Uterus (tissue), 4 donors: ENCODE measurements at places on chromosomes 12 and 14. TPM values are rescaled to one million over a fixed set of nuclear protein-coding genes. Genes with fewer than 3 reads are reported as not detected.

Gene MIP
- not detected for total RNA-seq

Gene SIX1
- total RNA-seq = not detected

Gene PLEKHD1
- total RNA-seq = 0.24 TPM

Gene PTPRB
- 107 TPM for total RNA-seq

Gene KLRB1
- total RNA-seq = 0.61 TPM

Gene POLE
- 12.9 TPM for total RNA-seq

Gene OR4E2
- not detected for total RNA-seq

Gene NTF3
- 0.26 TPM for total RNA-seq

DNA sequence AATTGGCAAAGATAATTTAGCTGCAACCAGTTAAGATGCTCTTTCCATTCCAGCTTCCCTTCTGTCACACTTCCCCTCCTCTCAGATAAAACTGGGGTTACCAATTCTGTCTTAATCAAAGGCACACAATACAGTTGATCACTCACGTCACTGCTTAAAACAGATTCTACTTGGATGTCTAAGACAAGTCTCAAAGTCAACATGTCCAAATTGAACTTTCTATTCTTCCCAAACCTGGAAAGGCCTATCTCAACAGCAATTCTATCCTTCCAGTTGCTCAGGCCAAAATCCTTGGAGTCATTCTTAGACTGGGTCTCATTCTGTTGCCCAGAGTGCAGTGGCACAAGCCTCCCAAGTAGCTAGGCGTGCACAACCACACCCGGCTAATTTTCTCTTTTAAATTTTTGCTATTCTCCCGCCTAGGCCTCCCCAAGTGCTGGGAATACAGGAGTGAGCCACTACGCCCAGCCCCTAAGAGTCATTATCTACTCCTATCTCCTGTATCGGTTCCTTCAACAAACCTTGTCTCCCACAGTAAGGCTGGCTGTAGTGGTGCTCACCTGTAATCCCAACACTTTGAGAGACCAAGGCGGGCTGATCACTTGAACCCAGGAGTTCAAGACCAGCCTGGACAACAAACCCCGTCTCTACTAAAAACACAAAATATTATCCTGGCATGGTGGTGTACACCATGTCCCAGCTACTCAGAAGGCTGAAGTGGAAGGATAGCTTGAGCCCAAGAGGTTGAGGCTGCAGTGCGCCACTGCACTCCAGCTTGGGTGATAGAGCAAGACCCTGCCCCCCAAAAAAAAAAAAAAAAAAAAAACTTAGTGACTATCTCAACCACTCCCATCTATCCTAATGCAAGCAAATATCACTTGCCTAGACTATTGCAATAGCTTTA is 4.7 kb downstream of the RPS29 start:
- DNase-seq = no peak

GRCh38 chr12:76255692-76256091 is 92.5 kb downstream of the BBS10 start:
- DNase-seq = no peak

DNA sequence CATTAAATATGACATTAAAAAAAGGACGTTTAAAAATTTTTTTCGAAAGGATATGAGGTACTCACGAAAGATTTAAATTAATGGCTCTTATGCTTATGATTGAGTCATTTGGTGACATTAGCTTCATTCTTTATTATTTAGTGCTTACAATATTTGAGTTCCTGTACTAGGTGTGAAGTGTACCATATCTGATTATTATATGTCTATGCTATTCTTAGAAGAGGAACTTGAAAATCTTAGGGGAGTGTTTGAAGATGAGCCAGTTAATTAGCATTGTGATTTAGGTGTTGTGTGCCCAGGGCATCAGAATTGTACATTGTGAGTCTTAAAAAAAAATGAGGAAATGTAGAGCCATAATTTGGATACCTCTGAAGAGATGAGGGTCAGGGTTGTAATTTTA is 118.6 kb downstream of the FUT8 start:
- no peak for DNase-seq

DNA sequence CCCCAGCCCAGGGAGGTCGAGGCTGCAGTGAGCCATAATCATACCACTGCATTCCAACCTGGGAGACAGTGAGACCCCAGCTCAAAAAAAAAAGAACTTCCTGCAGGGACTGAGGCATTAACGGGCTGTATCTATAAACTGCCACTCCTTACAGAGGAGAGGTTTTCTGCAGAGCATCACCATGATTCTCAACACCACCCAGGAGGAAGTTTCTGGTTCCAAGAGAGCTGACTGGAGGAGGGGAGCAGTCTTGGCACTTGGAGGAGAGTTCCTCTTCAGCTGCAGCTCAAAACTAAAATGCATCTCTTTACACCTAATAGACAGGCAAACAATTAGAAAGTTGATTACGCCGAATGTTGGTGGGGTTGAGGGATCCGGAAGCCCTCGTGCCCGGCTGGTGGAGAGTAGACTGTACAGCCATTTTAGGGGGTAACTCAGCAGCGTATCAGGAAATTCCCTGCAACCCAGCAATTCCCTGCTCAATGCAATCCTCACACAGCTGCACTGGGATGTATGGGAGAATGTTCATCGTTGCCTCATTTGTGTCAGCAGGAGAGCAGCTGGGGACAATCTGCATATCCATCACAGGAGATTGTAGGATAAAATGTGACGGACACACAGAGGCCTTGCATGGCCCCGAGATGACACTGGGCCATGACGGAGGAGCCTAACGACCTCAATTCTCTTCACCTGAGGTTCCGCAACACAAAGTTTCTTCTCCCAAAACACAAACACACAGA is 36.6 kb downstream of the ACTN1 start:
- no peak for DNase-seq

GRCh38 chr12:10119066-10119465 is 10.9 kb downstream of the CLEC7A start:
- no peak for DNase-seq

GRCh38 chr12:121189619-121190155 is 20.2 kb upstream of the P2RX4 start:
- DNase-seq = no peak

GRCh38 chr12:63747553-63747952 is 32.2 kb upstream of the RXYLT1 start:
- DNase-seq = no peak

DNA sequence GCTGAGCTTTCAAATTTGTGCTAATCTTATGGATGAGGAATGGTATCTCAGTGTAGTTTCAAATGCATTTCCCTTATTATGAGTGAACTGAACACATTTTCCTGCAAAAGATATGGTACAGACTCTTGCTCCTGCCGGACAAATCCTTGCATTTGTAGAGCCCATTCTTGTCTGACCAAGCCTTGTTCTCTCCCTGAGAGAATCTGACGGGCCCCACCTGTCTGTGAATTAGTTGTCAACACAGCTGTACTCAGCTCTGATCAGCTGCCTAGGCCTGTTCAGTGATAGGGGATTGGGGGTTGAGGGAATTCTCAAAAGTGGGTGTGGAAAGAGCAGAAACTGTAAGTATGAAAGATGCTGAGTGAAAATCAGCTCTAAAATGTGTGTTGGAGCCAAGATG is 42.8 kb upstream of the SCN8A start:
- DNase-seq = no peak

DNA sequence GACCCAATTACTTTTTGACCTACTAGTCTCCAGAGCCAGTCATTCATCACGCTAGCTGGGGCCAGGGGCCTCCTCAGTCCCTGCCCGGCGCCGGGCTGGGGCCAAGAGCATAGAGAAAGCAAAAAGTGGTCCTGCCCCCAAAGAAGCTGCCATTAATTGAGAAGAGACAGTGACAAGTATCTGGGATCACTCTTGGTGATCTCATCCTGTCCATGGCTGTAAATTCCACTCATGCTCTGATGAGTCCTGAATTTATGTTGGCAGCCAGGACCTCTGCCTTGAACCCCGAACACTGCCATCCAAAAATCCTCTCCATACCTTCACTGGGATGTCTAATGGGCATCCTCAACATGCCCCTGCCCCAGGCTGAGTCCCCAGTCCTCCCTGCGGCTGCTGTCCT is 34.4 kb upstream of the DLK1 start:
- DNase-seq = no peak

GRCh38 chr12:107486140-107486892 is 199.3 kb upstream of the PWP1 start:
- DNase-seq = no peak

DNA sequence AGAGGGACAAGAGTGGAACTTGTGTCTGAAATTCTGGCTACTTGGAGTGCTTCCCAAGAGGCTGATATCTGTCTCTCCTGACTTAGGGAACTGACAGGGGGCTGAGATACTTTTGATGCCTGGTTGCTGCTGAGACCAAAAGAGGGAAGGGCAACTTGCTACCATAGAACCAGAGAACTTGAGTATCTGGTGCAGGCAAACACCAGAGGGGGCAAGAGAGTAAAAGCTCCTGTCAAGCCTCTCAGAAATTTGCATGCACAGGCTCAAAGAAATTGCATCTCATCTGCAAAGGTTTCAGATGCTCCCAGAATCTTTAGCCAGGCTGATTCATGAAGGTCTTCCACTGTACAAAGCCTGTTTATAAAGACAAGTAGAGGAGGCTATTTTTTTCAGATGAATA is 391.3 kb upstream of the FOXG1 start:
- DNase-seq = no peak

GRCh38 chr12:27593266-27593665 is 69.3 kb downstream of the PPFIBP1 start:
- no peak for DNase-seq

GRCh38 chr12:119613319-119613936 is 19.9 kb downstream of the TMEM233 start:
- no peak for DNase-seq

- no peak for DNase-seq
These were observed 35.1 kb downstream of the DHX37 start for GRCh38 chr12:124953689-124954405.

DNA sequence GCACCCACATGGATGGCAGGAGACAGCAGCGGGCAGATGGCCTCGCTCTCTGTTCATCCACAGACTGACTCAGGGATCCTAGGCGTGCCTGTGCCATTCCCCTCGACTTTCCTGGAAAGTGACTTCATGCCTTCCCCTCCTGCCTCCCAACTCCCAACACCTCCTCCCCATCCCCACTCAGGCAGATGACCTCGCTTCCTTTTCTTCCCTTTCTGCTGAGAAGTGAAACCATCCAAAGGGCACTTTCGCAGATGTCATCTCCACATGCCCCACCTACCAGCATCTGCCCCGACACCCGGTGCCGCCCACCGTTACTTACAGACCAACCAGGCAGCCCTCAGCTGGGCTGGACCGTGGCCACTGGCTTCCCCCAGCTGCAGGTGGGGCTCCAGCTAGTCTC is 29.6 kb downstream of the BEGAIN start:
- no peak for DNase-seq

GRCh38 chr12:9740106-9740750 is 7.3 kb upstream of the CLECL1 start:
- DNase-seq = no peak

GRCh38 chr14:38204719-38205115 is 3.0 kb upstream of the SSTR1 start:
- no peak for DNase-seq

DNA sequence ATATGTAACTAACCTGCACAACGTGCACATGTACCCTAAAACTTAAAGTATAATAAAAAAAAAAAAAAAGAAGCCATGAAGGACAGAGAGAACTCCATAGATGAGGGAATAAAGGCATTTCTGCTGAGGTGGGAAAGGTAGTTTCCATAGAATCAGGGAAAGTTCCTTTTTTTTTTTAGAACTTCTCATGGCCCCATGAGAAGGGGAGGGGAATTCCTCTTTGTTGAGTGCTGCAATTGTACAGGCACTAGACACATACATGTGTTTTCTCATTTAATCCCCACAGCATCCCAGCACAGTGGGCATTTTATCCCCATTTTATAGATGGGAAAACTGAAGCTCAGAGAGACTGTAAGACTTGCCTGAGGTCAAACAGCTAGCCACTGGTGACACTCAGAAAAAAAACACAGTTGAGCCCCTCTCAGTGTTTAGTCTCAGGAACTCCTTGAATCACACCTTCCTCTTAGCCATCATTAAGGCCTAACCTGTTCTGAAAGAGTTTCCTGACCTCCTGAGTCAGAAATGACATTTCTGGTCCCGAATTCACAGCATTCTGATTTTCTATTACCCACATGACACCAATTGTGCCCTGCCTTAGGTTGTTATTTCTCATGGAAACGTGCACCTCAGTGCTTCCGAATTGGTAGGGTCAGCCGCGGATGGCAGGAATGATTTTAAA is 189.3 kb upstream of the G2E3 start:
- no peak for DNase-seq

DNA sequence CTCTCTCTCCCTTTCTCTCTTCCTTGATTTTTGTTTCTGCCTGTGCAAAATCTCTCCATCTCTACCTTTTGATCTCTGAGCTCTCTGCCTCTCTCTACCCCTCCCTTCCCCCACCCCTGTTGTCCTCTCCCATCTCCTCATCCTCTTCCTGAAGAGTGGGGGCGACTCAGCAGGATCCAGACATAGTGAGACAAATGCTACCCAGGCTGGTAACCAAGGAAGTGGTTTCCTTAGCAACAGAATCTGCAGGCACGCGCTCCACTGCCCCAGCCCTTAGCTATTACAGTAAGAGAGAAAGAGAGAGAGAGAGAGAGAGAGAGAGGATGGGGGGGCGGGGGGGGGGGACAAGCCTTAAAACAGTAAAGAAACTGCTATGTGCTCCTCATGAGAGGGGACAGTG is 85.6 kb downstream of the CMKLR1 start:
- no peak for DNase-seq

DNA sequence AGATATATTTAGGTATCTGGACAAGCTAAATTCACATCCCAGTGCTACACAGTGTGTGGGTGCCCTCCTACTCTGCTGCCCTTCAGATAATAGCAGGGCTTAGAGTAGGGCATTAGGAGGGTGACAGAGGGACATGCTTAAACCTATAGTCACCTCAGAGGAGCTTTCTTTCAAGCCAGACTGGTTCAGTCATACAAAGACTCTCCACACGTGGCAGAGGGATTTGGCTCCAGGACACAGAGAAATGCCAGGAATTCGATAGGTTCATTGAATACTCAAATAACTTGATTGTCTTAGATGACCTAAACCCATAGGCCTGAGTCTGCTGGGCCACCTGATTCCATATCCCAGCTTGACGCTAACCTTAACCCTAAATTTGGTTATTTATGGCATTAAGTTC is 163.5 kb downstream of the TPH2 start:
- no peak for DNase-seq

DNA sequence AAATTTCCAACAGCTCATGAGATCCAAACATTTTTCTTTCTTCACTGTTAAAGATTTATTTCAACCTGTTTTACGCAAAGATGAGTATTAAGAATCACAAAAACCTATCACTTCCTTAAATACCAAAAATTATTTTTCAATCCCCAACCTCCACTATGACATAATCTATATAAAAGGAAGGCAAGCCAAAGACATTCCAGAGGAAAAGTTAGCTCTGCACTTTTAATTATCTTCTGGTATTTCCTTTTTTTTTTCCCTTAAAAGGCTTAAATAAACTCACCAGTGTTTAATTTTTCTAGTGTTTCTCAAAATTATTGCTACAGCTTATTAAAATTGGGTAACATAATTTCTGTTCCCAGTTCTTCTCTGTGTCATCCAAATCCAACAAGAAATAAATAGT is 75.9 kb downstream of the BMP4 start:
- no peak for DNase-seq

GRCh38 chr12:44750468-44750867 is 125.6 kb downstream of the NELL2 start:
- DNase-seq = no peak
